ENCODE measurements at places on chromosomes 16 and 17.

GRCh38 chr17:57260325-57261083 lies 4.2 kb downstream of the MSI2 start:
- no peak for DNase-seq

DNA sequence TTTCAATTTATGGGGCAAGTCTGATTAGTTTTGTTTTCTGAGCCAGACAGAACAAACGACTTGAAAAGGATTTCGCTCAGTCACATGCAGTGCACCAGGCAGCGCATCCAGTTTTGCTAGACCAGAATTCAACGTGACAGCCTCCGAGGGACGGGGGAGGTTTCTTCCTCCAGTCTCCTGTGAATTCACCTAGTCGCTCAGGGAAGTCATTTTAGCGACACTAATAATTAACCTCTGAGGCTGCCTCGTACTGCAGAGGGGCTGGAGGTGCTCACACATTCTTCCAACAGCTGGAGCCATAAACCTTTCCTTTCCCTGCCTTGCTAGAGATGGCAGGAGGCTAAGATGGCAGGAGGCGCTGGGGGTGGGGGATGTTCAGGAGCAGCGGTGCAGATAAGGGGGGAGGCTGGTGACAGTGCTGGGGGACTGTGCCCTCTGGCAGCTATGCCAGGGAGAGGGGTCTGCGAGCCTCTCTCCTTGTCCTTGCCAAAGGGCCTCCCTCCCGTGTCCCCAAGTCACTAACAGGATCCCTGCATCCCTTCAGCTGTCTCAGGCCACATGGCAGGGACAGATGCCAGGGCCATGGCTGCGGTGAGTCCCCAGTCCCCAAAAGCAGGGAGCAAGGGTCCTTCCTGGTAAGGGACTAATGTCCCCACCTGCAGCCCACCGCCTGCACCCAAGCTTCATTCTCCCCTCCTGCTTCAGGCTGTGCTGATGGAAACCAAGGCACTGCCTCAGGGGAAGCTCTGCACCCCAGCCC lies 24.0 kb downstream of the MXRA7 start:
- no peak for DNase-seq

DNA sequence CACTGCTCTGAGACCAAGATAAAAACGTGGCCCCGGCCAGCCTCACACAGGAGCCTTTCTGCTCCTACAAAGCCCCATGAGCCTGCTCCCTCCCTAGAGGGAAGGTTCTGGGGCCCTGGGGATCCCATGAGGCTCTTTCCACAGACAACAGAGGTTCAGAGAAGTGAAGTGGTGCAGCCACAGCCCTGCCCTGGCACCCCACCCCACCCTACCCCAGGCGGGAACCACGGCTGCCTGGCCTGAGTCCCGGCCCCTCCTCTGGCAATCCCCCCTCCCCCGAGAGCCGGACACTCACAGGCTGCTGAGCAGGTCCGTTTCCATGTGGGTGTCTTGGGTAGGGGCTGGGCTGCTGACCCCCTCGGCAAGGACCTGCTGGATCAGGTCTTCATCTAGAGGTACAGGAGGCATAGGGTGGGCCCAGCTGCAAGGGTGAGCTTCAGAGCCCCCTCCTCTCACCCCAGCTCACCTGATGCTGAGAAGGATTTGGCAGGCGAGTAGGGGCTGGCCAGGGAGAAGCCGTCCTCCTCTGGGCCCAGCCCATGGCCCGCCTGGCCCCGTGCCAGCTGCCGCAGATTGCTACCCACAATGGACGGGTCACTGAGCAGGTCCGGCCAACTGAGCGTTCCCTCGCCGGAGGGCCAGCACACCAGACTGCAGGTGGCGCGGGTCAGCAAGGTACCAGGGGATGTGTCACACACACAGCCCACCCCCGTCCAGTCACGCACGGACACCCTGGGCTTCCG lies 38.7 kb downstream of the PKD1 start:
- no peak for DNase-seq

- no peak for DNase-seq
Observed at GRCh38 chr16:47250983-47251382, 107.2 kb upstream of the NETO2 start.

GRCh38 chr17:56934280-56934679 lies 20.4 kb upstream of the TRIM25 start:
- no peak for DNase-seq

DNA sequence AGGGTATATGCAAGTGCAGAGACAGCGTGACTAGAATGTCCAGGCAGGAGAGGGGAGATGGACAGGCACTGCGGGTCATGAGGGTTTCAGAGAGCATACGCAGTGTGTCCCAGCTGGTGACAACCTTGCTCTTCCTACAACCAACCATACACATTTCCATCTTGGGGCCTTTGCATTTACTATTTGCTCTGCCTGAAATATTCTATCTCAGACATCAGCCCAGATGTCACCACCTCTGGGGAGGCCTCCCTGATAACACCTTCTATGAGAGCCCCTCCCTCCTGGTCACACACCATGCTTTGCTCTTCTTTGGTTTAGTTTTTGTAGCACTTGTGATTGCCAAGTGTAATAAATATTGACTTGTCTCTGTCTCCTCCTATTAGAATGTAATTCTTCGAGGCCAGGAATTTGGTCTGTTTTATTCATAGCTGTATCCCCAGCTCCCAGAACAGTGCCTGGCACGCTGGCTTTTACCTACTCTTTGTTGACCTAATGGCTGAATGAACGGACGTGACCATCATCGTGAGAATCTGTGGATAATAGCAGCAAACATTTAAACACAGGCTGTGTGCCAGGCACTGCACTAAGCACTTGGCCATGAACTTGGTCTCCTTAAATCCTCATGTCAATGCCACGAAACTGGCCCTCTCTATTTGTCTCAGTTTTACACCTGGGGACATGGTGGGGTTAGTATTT lies 51.9 kb downstream of the PLCG2 start:
- DNase-seq: no peak

DNA sequence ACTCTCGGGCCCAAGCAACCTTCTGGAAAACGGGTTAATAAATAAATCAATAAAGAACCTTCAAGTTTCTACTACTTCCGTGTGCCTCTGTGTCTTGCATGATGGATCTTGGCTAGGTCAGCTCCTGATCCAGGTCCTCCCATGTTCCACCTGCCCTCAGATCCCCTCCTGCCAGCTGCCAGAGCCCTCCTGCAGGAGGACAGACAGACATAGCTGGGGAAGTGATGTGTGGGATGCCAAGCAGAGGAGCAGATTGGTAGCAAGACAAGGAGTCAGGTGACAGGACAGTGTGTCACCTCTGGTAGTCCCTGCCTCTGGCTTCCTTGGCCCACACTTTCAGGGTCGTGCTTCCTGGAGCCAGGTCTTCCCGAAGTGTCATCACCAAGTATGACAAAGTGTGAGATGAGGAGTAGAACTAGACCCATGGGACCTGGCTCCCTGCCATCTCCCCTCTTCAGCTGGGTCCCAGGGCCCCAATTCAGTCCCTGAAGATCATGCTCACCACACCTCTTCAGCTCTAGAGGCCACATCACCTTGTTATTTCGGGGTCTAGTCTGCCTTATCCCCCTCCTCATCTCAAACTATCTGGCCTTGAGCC lies 1.0 kb upstream of the EPN3 start:
- no peak for DNase-seq

DNA sequence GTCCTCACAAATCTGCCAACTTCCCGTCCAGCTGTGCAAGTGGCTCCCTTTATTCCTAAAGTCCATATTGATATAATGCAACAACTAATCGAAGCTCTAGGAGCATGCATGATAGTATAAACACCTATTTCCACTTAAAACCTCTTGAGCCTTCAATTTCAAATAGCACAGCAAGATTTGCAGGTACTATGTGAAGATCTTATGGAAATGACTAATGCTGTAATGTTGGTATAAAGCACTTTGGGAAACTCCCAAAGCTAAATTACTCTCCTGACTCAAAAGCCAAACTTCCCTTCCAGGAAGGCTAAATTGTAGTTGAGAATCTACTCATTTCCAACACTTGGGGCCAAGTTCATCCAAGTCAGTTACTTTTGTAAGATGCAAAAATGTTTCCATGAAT lies 287.6 kb upstream of the CDH11 start:
- DNase-seq: no peak

GRCh38 chr16:55406651-55407050 lies 72.3 kb upstream of the MMP2 start:
- no peak for DNase-seq

GRCh38 chr17:1535737-1536136 lies 19.3 kb upstream of the INPP5K start:
- DNase-seq: no peak

- no peak for DNase-seq
Observed at GRCh38 chr16:76614269-76614668, 337.1 kb downstream of the CNTNAP4 start.

DNA sequence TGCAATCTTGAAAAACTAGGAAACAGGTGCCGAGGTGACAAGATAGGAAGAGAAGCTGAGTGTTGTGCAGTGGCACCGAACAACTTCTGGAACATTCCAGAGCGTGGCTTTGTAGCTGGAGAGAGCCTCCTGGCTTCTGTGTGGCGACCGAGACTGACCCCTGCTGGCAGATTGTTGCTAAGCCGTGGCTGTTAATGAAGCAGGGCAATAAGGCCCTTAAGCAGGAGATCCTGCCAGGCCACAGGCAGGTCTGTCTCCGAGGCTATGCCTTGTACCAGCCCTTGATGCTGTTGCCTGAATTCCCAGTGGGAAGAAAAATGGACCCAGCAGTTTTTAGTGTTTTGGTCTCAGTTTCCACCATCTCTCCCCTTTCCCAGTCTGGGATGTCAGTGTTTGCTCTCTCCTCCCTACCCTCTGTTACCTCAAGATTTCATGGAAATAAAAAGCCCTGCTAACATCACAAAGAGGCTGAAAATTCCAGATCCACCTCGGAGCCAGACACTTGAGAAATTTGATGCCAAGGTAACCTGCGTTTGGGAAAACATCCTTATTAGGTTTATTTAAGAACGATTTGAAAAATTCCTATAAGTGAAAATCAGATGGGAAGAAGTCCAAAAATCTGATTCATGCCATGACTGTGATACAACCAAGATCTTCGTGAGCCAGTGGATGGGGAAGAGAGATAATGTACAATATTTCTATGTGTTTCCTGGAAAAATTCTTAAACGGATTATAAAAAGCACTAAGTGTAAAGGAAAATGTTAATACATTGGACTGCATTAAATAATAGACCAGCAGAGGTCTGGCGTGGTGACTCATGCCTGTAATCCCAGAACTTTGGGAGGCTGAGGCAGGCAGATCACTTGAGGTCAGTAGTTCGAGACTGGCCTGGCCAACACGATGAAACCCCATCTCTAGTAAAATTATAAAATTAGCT lies 265.1 kb downstream of the PRKCA start:
- DNase-seq: peak; percentile 39

- no peak for DNase-seq
Observed at GRCh38 chr16:11799509-11800381, 2.7 kb upstream of the ZC3H7A start.

- no peak for DNase-seq
Observed at GRCh38 chr17:55394357-55395021, 27.1 kb downstream of the MMD start.

DNA sequence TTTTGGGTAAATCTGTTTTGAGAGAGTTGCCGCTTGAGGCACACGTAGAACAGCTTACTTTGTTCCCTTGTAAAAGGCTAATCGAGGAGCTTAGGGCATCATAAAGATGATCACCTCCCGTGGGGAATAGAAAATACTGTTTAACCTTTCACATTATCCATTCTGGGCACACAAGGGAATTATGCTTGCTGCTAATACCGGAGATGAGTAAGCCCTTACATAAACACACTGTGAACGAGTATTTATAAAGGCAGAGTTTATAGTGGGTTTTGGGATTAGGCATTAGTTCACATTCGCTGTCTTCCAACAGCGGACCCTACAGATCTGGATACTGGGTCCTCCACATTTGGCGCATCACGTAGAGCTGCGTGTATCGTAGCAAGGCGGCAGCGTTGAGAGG lies 51.2 kb upstream of the CNTNAP4 start:
- no peak for DNase-seq

GRCh38 chr17:83125515-83126274 lies 46.3 kb downstream of the METRNL start:
- DNase-seq: no peak

GRCh38 chr16:20393801-20394577 lies 10.5 kb downstream of the PDILT start:
- DNase-seq: no peak

- no peak for DNase-seq
Observed at GRCh38 chr17:72498364-72499210, 377.8 kb downstream of the SOX9 start.

- no peak for DNase-seq
Observed at GRCh38 chr16:50523710-50524109, 24.5 kb upstream of the NKD1 start.

- no peak for DNase-seq
Observed at GRCh38 chr17:57412520-57413096, 156.3 kb downstream of the MSI2 start.

GRCh38 chr16:77744141-77744540 lies 21.8 kb downstream of the NUDT7 start:
- DNase-seq: no peak

GRCh38 chr16:86395477-86395876 lies 114.8 kb upstream of the FOXF1 start:
- no peak for DNase-seq

DNA sequence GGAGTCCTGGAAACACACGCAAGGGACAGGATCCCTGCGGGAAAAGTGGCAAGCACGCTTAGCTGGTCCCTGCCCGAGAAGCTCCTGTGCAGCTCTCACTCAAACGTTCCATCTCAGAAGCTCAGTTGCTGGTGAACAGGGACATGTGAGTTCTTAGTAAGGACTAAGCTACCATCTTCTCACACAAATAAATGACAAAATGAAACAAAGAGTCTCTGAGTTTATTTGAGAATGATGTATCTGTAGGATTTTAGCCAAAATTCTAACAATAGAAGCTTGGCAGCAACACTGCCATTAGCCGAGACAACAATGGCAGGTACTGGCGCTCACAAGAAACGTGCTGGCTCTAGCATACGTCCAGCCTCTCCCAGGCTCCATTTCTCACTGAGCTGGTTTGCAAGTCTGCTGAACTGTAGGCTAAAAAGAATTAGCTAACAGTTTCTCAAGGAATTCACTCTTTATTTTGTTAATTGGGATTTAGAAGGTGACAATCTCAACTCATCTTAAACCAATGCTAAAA lies 90.2 kb downstream of the VPS53 start:
- DNase-seq: no peak

DNA sequence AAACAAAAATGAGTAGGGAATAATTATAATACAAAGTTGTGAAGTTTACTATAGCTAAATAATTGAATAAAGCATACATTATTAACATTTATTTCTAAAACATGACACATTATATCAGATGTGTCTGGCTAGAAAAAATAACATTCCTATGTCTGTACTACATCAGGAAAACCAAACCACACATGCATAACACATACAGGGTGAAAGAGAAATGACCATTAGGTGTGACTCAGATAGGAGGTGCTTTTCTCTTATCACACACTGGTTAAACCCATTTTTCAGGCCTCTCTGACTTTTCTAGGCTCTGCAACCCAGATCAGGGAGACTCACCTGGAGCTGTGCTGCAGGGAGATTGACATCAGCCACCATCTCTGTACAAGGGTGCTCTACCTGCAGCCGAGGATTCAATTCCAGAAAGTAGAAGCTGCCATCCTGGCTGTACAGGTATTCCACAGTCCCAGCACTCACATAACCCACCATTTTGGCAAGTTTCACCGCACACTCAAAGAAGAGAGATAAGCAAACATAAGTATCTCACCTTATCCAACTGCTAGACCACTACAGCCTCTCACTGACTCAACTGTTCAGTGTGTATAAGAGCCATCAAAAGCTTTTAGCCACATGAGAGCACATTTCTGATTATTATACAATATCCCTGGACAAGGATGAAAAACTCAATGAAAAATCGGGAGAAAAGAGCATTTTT lies 116.6 kb upstream of the C17orf78 start:
- no peak for DNase-seq

- DNase-seq: no peak
Observed at GRCh38 chr16:2432286-2432685, 3.0 kb downstream of the CCNF start.

- DNase-seq: no peak
Observed at GRCh38 chr17:42657824-42658588, 1.1 kb upstream of the TUBG2 start.
